ENCODE measurements at places on chromosomes 11 and 22.

DNA sequence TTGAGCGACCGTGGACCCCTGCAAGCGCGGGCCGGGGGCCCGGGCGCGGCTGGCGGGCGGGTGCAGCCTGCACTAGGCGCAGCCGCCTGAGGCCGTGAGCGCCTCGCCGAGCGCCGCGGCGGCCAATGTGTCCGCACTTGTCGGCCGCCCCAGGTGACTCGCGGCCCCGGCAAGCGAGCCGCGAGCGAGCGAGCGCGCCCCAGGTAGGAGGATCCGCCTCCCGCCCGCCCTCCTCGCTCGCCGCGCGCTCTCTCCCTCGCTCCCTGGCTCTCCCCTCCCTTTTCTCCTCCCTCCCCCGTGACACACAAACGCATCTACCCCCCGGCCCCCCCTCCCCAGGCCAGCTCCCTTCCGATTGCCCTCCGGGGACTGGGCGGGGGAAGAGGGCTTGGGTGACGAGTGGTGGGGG is at the start of gene WNT7B:
Gene WNT7B, minus strand, starts transcription at position 160 of the 409 bp plus-strand sequence. CDS start 408 bp downstream, outside the sequence.
- DNase-seq: peak; percentile 71

DNA sequence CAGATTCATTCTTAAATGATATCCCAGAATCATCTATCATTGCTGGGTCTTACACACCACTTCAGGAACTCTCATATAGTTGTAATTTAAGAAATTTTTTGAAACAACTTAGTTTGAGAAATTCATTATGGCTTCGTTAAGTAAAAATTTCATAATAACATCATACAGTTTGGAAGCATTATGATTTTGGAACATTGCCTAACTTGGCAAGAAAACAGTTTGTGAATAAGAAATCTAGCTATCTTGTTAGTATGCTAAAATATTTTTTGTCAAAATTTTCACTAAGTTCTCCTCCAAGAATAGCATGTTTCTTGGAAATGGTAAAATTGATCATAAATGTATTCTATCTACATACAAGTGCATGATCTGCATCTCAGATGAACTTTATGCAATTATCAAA is 217.7 kb downstream of the CNTN5 start:
- no peak for DNase-seq

- no peak for DNase-seq
Observed at GRCh38 chr11:111823629-111824028, 47.8 kb downstream of the ALG9 start.

- DNase-seq: no peak
Observed at GRCh38 chr11:96273507-96273906, 69.5 kb downstream of the MAML2 start.

DNA sequence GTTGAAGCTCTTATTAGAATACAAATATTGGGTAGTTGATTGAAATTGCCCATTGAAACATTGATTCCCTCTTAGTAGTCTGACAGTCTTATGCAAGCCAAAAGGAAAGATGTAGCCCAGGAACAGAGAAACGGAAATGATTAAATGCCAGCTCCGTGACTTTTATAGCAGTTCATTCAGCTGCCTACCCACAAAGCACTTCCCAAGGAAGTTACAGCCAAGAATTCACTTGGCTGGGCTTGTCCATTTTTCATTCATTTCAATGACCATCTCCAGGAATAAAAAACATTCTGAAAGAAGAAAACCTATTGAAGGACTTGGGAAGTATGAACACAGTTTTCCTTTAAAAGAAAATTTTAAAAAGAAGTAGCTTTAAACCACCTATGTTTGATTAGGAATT is 62.0 kb downstream of the NCAM1 start:
- peak; percentile 46 for DNase-seq

All from Daoy (cell line).